WTC11 (cell line): ENCODE measurements at places on chromosomes 16 and 17. TPM values are rescaled to one million over a fixed set of nuclear protein-coding genes. Genes with fewer than 3 reads are reported as not detected.

- no peak for DNase-seq
Observed at GRCh38 chr16:81720973-81721906, 57.9 kb upstream of the PLCG2 start.

The IRF8 gene
- total RNA-seq: 1.1 to 1.7 TPM (median 1.3 TPM) in 3 replicates

GRCh38 chr16:73023752-73024570 lies 24.0 kb downstream of the ZFHX3 start:
- no peak for DNase-seq

GRCh38 chr17:18144261-18144660 lies 35.7 kb downstream of the MYO15A start:
- DNase-seq: no peak

The SEPTIN12 gene
- not detected in 3 replicates for total RNA-seq

The TPSD1 gene
- 0.31 to 1.5 TPM (median 0.94 TPM) in 3 replicates for total RNA-seq

The ABCA9 gene
- total RNA-seq: not detected in 3 replicates

The CHRNB1 gene
- 16.0 to 21.5 TPM (median 20.8 TPM) in 3 replicates for total RNA-seq
